AG10803 (cell line): ENCODE measurements at places on chromosomes 5 and 9.

- DNase-seq, result peak; percentile 29
Measured at GRCh38 chr5:151345808-151346478, 1.4 kb downstream of the SLC36A2 start.

- no peak for DNase-seq
Measured at GRCh38 chr5:28310696-28311095, 1272.3 kb upstream of the CDH9 start.

GRCh38 chr9:37121881-37122280 lies 1.5 kb downstream of the ZCCHC7 start:
- peak; percentile 4 for DNase-seq

DNA sequence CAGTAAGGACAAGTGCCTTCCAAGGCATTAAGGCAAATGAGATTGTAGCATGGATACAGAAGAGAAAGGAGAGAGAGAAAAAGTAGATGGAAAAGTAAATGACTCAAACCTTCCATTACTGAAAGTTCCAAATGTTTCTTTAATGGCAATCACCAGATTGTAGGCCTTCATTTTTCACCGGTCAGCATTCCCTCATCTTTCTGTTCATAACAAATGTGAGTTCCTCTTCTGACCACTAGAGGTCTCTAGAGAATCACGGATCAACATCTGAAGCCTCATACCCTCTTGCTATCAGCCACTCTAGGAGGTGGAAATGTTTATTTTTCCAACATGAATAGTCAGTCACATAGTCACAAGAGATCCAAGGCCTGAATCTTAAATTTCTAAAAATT lies 73.6 kb upstream of the RPS23 start:
- DNase-seq, result peak; percentile 80

GRCh38 chr5:150278916-150279315 lies 10.7 kb downstream of the CAMK2A start:
- DNase-seq, result peak; percentile 92
